Suprapubic skin (tissue), 4 donors: ENCODE measurements at places on chromosomes 5 and 9. TPM values are rescaled to one million over a fixed set of nuclear protein-coding genes. Genes with fewer than 3 reads are reported as not detected.

DNA sequence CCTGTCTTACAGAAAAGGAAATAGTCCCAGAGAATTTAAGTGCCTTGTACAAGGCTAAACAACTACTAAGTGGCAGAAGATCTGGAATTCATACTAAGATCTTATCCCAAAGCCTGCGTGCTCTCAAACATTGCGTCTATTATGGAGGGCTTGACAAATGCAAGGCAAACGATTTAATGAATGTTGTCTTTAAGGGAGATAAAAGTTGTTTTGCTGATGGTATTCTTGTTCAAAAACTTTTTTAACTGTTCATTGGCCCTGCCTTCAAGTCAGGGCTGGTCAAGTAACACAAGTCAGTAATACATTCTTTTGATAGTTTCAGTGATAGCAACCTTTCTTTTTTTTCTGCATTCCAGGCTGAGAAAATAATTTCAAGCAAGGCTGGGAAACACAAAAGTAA lies 1.7 kb upstream of the SLC38A9 start:
- H3K27ac ChIP-seq, result no peak overlapping the region
- H3K36me3 ChIP-seq, result no peaks in the 10 kb centered on the region
- peaks cover 13% of the 10 kb centered on the region for H3K4me1 ChIP-seq

GRCh38 chr9:95127249-95128176 lies 190.0 kb downstream of the FANCC start:
- H3K36me3 ChIP-seq, result no peaks in the 10 kb centered on the region
- H3K27ac ChIP-seq, result peak overlapping the region; percentile 27
- peaks cover 52% of the 10 kb centered on the region for H3K4me1 ChIP-seq
- peak; percentile 86 for DNase-seq

The TPPP gene
- total RNA-seq, result 22.2 TPM

DNA sequence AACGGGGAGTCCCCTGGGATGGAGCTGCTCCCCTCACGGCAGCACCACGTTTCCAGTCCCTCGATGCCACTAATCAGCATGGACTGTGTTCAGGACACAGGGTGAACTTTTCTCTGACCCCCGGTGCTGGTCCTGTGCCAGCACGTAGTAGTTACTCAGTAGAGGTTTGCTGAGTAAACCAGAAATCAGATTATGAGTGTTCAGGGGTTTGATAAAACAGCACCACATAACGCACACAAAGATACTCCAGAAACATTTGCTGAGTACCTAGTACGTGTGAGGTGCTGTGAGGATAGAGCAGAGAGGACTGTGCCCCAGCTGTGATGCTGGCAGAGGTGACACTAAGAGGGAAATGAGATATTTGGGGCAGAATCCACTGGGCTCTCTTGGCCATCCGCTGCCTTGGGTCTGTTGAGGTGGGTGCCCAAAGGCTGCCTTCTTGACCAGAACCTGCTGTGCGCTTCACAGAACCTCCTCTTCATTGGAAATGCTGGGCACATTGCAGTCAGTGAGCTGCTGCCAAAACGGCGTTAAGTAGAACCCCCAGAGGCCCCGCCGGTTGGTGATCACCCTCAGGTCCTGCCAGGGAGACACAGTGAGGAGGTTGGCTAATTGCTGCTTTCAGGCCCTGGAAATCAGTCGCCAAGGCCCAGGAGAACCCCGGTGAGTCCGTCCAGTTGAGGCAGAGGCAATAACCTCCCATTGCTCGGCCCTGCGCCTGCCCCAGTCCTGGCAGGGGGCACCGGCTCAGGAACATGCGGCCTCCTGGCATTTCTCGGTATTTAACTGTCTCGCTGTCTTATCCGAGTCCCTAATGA lies 49.4 kb downstream of the NEURL1B start:
- H3K27ac ChIP-seq, result no peak overlapping the region
- H3K27me3 ChIP-seq, result no peaks in the 10 kb centered on the region
- no peak for DNase-seq
- no peak overlapping the region for H3K4me3 ChIP-seq

GRCh38 chr5:76715736-76716455 lies at the start of gene F2R:
Gene F2R, plus strand, starts transcription at chr5:76716126. Its CDS starts 182 bp downstream, at chr5:76716308.
- H3K27ac ChIP-seq, result peak within 1 kb of the TSS; percentile 80
- no peaks in the 10 kb centered on the region for H3K36me3 ChIP-seq
- no peaks in the 10 kb centered on the region for H3K27me3 ChIP-seq
- no peak for DNase-seq
- peak within 1 kb of the TSS; percentile 81 for H3K4me3 ChIP-seq
- H3K4me1 ChIP-seq, result peaks cover 36% of the 10 kb centered on the region

The BAAT gene
- total RNA-seq, result 2.3 TPM

DNA sequence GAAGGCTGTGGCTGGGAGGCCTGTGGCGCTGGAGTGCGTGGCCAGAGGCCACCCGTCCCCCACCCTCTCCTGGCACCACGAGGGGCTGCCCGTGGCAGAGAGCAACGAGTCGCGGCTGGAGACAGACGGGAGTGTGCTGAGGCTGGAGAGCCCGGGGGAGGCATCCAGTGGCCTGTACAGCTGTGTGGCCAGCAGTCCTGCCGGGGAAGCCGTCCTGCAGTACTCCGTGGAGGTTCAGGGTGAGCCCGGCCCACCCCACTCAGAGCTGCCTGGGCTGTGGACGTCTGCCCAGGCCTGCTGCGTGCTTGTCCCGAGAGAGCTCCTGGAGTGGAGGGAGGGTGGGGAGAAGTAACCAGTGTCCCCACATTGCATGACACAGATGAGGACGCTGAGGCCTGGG lies 89.2 kb downstream of the HMCN2 start:
- H3K27ac ChIP-seq, result no peak overlapping the region

DNA sequence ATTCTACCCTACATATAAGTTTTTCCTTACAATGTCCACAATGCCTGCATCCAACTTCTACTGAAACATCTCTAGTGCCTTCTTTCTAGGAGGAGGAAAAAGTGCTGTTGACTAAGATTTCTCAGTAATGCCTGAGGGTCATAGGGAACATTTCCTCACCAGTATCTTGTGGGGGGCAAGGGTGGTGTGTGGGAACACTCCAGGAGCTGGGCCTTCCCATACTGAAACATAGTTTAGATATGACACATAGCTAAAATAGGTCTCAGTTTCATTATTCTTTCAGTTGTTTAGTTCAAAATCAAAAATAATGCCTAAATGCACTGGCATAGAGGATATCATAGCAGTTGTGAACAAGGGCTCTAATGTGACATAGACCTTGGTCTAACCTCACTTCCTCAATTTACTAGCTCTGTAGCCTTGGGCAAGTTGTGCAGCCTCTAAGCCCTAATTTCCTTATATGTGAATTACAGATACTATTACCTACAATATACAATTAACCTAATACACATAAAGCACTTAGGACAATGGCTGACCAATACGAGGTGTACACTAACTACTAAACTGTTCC lies 66.1 kb downstream of the HAPLN1 start:
- H3K4me3 ChIP-seq, result no peak overlapping the region
- no peak overlapping the region for H3K27ac ChIP-seq
- H3K36me3 ChIP-seq, result no peaks in the 10 kb centered on the region
